Caki2 (cell line): ENCODE measurements at places on chromosomes 5 and 9. TPM values are rescaled to one million over a fixed set of nuclear protein-coding genes. Genes with fewer than 3 reads are reported as not detected.

DPYSL3 gene
- total RNA-seq: 186 and 226 TPM in 2 replicates

AFF4 gene
- 11.5 and 12.7 TPM in 2 replicates for total RNA-seq

TEX10 gene
- 20.6 and 25.8 TPM in 2 replicates for total RNA-seq

PCDHGA4 gene
- not detected in 2 replicates for total RNA-seq

WNT8A gene
- total RNA-seq: not detected in 2 replicates

LYSMD3 gene
- 2.9 and 6.2 TPM in 2 replicates for total RNA-seq

BHMT2 gene
- 49.8 and 53.9 TPM in 2 replicates for total RNA-seq

LRRC14B gene
- not detected in 2 replicates for total RNA-seq

BARX1 gene
- total RNA-seq: 58.2 and 66.3 TPM in 2 replicates

GRXCR2 gene
- total RNA-seq: not detected in 2 replicates

DDX4 gene
- total RNA-seq: not detected in 2 replicates

SOX30 gene
- not detected in 2 replicates for total RNA-seq

ADRB2 gene
- total RNA-seq: 0.20 and 0.26 TPM in 2 replicates

LCN9 gene
- not detected in 2 replicates for total RNA-seq

BSPRY gene
- total RNA-seq: not detected in 2 replicates

SLCO4C1 gene
- 4.1 and 4.4 TPM in 2 replicates for total RNA-seq

CDX1 gene
- total RNA-seq: not detected in 2 replicates

PROB1 gene
- total RNA-seq: not detected in 2 replicates

MELK gene
- total RNA-seq: 23.3 and 27.1 TPM in 2 replicates

SLC6A19 gene
- not detected in 2 replicates for total RNA-seq

PCDHA9 gene
- not detected in 2 replicates for total RNA-seq

SLC24A2 gene
- not detected in 2 replicates for total RNA-seq

CAMK2A gene
- total RNA-seq: not detected in 2 replicates

MTX3 gene
- 4.3 and 4.4 TPM in 2 replicates for total RNA-seq

CXCL14 gene
- not detected in 2 replicates for total RNA-seq

C1QTNF2 gene
- not detected in 2 replicates for total RNA-seq
